Activated CD4-positive, CD25-positive, alpha-beta regulatory T cell treated with anti-CD3 and anti-CD28 coated beads, Interleukin-2, amount 50 U/mL, for 72 hours (primary cell): ENCODE measurements at places on chromosomes 7 and 10.

GRCh38 chr10:113958631-113959382 is 84.9 kb upstream of the ADRB1 start:
- DNase-seq, result no peak

DNA sequence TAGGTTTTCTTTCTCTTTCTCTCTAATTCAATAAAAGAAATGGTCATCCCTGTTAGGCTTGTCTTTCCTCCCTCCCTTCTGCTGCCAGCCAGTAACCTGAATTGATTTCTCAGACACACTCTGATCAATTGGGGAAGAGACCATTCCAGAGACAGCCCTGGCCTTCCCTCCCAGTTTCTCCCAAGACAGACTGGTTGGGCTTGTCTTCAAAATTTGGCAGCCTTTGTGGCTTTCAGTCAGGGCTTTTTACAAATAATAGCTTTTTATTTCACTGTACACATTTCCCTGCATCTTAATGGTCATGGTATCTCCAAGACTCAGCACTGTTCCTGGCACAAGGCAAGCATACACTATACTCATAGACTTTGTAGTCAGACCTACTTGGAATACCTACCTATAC is 33.9 kb downstream of the BCAP29 start:
- DNase-seq, result no peak

GRCh38 chr10:102597131-102597991 is 46.9 kb upstream of the TRIM8 start:
- no peak for DNase-seq

DNA sequence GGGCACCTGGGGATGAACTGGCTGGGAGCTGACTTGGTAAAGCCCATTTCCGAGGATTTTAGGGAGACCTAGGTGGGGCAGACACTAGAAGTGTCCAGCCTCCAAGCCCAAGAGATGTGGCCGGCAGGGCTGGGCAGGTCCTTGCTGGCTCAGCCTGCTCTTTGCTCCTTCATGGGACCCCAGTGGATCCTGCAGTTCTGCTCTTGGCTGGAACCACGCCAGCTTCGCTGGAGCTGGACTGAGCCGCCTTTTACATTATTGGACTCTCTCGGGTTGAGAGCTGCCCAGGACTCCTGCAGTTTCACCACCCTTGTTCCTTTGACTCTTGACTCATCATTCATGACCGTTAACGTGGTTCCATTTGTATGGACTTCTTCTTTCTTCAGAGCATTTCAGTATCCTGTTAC is 5.7 kb downstream of the PPIF start:
- DNase-seq, result no peak

DNA sequence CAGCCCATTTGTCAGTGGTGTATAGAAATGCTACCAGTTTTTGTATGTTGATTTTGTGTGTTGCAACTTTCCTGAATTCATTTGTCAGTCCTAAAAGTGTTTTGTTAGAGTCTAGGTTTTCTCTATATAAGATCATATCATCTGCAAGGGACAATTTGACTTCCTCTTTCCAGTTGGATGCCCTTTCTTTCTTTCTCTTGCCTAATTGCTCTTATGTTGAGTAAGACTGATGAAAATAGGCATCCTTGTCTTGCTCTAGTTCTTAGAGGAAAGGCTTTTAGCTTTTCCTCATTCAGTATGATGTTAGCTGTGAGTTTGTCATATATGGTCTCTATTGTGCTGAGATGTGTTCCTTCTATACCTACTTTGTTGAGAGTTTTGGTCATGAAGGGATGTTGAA is 161.7 kb upstream of the TPK1 start:
- no peak for DNase-seq

- DNase-seq, result no peak
Observed at GRCh38 chr7:36735172-36735571, 10.9 kb upstream of the AOAH start.

DNA sequence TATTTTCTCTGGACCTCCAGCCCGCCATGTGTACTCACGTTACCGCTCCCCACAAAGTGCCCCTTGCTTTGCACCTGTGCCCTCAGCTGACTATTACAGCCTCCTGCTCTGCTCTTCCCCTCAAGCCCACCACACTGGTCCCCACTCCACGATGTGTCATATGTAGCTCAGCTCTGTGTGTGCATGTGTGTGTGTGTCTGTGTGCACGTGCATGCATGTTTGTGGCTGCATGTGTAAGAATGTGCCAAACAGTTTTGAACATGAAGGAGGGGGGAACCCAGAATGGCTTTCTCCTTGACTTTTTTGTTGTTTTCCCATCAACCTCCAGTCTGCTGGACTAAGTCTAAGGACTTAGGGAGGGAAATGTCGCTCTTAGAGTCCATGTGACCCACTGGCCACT is 54.8 kb upstream of the BTRC start:
- DNase-seq, result no peak

- DNase-seq, result no peak
Observed at GRCh38 chr10:120580918-120581895, 124.2 kb downstream of the PLPP4 start.

DNA sequence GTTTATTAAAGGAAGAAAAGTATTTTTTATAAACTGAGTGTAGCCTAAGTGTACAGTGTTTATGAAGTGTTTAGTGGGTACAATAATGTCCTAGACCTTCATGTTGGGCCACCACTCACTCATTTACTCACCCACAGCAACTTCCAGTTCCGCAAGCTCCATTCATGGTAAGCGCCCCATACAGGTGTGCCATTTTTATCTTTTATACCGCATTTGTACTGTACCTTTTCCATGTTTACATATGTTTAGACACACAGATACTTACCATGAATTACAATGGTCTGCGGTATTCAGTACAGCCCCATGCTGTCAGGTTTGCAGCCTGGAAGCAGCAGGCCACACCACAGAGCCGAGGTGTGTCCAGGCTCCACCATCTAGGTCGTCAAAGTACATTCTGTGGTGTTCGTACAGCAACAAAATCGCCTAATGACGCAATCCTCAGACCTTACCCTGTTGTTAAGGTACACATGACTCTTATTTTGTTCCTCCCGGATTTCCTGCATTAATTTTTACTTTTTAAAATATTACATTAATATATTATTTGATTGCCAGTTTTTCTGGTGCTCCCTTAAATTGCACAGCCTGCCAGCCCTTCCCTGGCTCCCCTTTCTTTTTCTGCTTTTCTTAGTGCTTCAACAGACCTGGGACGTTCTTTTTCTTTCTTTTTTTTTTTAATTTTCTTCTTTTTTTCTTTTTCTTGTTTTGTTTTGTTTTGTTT is 881 bp upstream of the SSBP1 start:
- no peak for DNase-seq

- DNase-seq, result no peak
Observed at GRCh38 chr10:22959950-22960349, 32.1 kb downstream of the ARMC3 start.

DNA sequence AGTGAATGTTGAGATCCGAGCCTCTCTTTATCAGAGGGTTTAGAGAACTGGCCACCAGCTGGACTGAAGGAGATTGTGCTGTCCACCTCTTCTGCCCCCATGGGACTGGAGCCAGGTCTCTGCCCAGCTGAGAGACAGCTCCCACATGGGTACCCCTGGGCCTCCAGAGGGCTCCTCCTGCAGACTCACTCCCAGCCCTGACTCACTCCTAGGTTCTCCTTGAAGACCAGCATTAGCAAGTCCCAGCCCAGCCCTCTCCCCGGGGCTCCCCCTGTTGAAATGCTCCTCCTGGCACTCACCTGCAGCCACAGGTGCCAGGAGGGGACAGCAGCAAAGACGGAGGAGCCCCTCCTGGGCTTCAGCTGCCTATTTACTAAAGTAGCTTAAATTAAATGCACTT is 126.9 kb downstream of the CXCL12 start:
- no peak for DNase-seq

DNA sequence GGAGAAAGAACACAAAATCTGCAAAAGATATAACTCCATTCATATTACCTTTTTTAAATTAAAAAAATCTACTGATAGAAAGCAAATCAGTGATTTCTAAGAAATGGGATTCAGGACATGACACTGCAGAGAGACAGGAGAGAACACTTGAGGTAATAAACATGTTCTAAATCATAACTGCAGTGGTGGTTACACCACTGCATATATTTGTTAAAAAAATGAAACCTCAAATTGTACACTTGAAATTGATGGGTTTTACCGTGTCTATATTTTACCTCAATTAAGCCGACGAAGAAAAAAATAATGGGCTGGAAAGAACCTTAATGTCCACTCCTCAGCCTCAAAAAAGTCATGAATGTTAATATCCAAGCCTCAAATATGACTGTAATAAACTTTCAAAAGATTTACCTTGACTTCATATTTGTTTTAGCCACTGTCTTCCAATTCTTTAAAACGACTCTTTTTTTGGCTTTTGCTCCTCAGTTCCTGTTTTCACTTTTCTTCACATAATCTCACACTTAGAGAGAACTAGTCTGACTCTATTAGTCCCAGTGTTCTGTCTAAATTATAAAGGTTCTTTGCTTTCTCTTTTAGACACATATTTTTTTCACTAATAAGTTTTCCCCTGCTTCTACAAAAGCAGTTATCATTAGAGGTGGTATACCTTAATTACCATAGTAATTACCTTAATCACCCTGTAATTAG is 502.4 kb downstream of the GRM8 start:
- DNase-seq, result no peak
